ENCODE measurements at places on chromosomes 6 and 20.

DNA sequence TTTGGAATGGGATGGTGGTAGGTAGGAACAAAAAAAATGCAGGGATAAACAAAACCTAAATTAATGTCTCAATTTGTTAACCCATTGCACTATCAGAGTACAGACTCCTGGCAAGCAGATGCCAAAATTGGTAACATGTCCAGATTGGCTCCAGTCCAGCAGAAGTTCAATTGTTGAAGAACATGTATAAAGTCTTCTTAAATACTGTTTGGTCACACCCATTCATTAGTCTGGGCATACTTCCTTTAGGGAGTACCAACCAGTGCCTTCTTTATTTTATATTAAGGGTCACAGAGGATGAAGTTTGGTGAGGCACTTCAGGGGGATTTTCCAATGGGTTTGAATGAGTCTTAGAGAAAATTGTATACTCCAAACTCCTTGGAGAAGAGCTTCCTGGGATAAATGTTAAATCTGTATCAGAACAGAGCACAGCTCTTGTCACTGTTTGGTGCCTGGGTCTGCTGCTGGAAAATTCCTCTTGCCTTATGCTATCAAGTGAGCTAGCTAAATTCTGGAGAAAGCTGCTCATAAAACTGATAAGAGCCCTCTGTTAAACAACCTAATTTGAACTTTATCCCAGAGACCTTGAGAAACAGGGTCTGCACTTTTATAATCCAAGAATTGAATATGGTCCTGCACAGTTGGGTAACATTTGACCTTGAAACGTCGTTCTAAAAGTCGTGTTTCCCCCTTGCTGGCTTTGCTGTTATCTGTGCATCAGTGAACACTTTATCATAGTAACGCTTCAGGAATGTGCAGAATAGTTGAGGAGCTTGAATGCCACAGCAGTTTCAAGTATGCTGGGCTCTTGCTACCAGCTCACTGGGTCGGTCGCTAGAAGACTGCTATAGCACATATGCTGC is 334.1 kb upstream of the CITED2 start:
- DNase-seq = peak; percentile 80

DNA sequence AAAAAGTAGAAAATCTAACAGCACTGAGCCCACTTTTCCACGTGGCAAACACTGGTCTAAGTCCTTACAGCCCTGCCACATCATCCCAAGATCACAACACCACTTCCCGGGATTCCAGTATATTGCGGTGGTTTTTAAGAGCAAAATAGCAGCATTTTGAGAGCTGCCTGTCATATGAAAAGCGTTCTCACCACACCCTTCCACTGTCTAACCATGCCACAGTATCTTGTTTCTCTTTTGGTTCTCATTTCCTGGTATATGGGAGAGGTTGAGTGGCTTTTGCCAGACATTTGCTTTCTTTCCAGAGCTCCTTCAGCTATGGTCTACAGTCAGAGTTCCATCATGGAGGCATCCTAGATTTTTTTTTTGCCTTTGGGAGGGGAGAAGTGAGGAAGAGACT is 243.0 kb downstream of the TSHZ2 start:
- no peak for DNase-seq

DNA sequence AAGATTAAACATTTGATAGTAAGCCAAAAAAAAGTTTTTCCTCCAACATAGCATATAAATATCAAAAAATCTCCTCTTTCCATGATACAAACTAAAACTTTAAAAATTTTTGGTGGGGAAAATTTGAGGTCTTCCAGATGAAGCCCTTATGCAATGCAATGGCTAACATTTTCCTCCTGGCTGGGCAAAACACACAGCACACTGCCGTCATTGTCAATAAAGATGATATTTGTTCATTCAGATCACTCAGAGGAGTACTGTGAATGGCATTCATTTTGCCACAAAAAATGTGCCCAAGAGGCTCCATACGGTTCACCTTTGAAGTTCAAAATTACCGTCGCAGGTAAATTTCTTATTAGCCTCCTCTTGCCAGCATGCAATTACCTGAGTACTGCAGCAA is 33.9 kb upstream of the FBXO9 start:
- no peak for DNase-seq

GRCh38 chr6:112620812-112621569 is 273.9 kb downstream of the RFPL4B start:
- DNase-seq = no peak

GRCh38 chr6:166567107-166567506 is 19.4 kb downstream of the RAMACL start:
- DNase-seq = peak; percentile 92

DNA sequence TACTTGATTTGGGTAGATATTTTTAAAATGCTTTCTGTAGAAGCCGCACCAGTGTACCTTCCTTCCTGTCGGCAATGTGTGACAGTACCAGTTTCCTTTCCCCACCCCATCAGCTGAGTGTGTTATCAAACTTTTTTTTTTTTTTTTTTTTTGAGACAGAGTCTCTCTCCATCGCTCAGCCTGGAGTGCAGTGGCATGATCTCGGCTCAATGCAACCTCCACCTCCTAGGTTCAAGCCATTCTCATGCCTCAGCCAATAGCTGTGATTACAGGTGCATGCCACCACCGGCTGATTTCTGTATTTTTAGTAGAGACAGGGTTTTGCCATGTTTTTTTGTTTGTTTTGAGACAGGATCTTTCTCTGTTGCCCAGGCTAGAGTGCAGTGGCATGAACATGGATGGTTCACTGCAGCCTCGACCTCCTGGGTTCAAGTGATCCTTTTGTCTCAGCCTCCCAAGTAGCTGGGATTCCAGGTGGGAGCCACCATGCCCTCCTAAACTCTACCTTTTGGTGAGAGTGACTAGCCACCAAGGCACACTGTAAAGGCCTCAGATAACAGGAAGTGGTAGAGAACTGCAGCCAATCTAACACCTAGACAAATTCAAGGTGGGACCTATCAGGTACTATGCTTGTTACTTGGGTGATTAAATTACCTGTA is 26.5 kb upstream of the ZBTB22 start:
- DNase-seq = no peak

- DNase-seq = no peak
Observed at GRCh38 chr6:127100510-127101140, 17.8 kb upstream of the RSPO3 start.

GRCh38 chr6:105879146-105879545 is 207.0 kb upstream of the PRDM1 start:
- no peak for DNase-seq
